ENCODE measurements at places on chromosomes 3 and 15.

DNA sequence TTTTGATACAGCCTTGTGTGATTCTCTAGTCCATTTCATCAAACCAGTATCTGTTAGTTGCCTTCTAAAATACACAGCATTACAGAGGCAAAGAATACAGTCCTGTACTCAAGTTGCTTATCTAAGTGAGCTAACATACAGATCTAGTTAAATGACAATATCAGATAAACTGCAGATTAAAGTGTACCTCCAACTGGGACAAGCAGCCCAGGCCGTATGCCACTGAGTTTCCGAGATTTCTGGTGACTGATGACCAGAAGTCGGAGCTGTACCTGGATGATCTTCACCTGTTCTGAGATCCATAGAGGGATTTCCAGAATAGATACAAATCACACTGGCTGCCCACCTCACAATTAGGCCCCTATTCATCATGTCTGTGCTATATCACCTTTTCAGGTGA lies 6.3 kb upstream of the TRIM59 start:
- DNase-seq: no peak

DNA sequence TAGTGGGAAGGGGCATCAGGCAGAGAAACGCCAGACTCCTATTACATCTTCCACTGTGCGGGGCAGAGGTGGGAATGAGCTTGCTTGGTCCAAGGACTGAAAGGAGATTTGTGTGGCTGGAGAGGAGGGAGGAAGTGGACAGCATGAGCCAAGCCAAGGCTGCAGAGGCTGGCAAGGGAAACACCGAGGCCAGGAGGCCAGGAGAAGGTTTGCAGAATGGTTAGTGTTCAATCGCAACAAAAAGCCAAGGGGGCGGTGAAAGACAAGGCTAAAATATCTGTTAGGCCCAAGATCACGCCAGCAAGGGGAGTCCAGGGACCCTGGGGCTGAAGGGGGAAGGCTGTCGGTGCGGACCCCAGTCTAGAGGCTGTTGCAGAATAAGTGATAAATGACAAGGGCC lies 75.8 kb downstream of the CPN2 start:
- DNase-seq: no peak

GRCh38 chr3:127834771-127835170 lies 12.5 kb upstream of the MGLL start:
- DNase-seq: no peak

DNA sequence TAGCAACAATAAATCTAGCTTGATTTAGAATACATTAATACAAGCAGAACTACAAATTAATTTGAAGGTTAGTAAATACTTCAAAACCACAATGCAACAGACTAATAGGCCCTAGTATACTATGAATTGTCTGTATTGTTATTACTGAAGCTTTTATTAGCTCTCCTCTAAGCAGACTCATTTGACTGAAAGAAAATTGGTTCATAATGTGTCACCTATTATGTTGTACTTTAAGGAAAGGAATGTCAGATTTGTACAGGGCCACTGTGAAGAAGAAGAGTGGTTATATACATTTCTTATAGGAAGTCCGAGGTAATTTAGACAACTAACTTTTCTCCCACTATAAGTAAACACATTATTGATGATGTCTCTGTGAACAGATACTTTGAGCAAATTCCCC lies 954.5 kb downstream of the ZPLD1 start:
- no peak for DNase-seq

GRCh38 chr3:179067839-179068238 lies 3.8 kb downstream of the ZMAT3 start:
- DNase-seq: no peak

DNA sequence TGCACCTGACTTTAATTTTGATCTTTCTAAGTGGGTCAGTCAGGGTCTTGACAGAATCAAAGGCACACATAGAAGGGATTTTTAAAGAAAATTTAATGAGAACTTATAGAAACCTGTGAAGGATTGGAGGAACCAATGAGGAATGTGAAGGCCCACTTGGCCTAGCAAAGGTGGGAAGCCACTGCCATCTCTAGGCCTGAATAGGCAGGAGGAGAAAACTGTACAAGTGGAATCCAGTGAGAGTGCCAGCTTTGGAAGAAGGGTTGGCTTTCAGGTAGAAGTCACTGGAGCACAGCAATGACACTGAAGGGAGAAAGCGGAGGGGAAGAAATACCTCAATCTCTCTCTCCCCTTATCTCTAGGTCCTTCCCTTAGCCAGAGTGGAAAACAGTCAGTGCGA lies 380.7 kb upstream of the KCNMB2 start:
- no peak for DNase-seq

DNA sequence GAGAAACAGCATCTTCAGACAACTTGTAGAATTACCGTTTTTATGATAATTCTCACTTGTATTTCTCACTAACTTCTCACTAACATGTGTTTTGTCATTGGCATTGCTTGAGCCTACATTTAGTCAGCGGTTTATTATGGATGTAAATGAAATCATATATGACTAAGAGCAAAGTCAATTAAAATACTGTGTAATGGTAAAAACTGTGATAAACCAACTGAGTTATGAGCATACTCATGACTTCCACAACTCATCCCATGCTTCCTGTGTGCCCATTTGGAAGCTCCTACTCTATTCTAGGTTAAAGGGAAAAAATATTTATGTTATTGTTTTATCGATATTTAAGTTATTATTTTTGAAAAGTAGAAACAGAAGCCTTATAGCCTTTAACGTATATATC lies 12.8 kb downstream of the PXK start:
- DNase-seq: no peak

GRCh38 chr3:159886050-159886449 lies 102.6 kb upstream of the IL12A start:
- no peak for DNase-seq
